Left renal cortex interstitium (tissue), 4 donors: ENCODE measurements at places on chromosomes 4 and X. TPM values are rescaled to one million over a fixed set of nuclear protein-coding genes. Genes with fewer than 3 reads are reported as not detected.

DNA sequence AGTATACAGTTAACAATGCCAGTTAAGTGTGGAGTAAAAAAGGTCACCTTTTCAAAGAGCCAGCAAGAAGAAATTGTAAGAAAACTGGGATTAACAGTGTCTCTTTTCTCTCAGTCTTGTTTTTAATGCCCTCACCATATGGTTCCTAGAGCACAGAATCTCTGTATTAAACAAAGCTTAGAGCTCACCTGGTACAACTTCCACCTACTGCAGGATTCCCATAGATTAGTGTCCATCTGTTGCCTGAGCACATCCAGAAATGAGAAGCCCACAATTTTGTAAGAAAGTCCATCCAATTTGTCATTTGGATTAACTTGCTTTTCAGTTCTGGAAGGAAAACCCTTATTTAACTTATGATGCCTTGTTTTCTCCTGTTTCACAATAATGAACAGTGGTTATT lies 1037.1 kb downstream of the STPG2 start:
- DNase-seq: no peak

DNA sequence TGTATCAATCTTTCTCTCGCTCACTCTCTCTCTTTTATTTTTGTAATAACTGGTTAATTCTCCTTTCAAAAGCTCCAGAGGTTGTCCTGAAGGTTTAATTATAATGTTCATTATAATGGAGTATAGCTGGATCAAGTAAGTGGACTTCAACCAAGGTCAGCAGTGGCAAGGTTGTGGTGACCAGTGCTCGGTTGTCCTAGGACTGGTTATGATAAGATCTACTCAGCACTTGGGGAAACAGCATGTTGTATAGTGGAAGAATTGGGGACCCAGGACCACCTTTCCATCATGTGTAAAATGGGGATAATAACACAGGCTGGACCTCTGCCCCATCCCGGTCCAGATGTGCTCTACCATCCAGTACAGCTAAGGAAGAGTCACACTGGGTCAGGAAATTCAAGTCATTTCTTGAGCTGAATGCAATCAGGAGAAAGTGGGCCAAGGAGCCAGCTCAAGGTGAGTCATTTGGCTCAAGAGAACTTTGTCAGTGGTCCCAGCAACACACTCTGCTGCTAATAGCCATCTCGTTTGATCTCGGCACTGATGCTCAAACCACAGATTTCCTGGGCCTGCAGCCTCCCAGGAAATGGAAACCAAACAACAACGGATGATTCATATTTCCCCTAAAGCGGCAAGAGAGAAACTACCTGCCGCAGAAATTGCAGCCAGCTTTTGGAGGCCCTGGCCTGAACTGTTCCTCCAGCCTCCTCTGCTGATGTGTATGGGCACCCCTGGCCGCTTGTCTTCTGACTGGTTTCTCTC lies 123.6 kb upstream of the RBPJ start:
- DNase-seq: no peak

GRCh38 chrX:49312176-49312575 lies 8.7 kb downstream of the GAGE10 start:
- no peak for DNase-seq

DNA sequence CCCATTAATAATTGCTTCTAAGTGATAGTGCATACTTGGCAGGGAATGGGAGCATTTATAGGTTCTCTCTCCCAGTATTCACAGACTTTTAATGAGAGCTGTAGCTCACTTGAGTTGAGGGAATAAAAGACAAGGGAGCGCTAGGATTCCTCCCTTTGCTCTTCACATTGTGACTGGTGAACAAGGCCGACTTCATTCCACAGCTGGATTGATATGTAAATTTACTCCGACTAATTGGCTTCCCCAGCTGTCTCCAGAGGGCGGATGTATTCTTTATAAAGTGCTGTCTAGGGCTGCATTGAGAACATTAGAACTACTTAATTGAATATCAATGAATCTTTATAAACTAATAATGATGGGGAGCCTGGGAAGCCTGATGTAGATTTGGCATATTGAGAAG lies 63.4 kb downstream of the GPR50 start:
- DNase-seq: no peak

DNA sequence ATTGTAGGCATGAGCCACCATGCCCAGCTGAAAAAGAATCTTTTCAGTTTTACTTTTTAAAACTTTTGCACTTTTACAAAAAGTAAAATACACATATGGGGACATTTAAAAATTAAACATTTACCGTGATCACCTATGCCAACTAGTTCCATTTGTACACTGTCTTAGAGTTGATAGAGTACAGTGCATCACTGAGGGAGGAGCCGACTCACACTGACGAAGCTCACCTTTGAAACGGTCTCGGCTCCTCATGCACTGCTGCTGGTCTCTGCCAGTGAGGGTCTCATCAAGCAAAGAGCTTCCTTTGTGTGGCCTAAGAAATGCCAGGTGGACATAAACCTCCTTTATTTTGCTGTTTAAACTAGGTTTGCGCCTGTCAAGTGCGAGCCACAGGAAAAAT lies 50.0 kb downstream of the GRK4 start:
- DNase-seq: no peak

- no peak for DNase-seq
Observed at GRCh38 chr4:59841698-59842097, 1358.4 kb upstream of the ADGRL3 start.

GRCh38 chr4:151325111-151325948 lies at the start of gene SH3D19:
Gene SH3D19 (minus strand): TSS chr4:151325605. CDS start chr4:151325352, 253 bp downstream.
- peak; percentile 41 for DNase-seq

DNA sequence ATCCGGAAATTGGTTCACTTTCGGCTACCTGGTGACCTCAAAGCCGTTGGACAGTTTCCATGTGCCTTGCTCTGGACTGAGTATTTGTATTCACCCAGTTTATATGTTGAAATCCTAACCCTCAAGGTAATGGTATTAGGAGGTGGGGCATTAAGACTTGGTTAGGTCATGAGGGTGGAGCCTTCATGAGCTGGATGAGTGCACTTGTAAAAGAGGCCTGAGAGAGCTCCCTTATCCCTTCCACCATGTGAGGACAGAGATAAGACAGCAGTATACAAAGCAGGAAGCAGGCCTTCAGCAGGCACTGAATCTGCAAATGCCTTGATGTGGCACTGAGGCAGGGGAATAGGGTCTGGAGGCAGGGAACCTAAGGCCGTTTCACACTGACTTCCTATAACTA lies 5.3 kb upstream of the OPHN1 start:
- DNase-seq: no peak

DNA sequence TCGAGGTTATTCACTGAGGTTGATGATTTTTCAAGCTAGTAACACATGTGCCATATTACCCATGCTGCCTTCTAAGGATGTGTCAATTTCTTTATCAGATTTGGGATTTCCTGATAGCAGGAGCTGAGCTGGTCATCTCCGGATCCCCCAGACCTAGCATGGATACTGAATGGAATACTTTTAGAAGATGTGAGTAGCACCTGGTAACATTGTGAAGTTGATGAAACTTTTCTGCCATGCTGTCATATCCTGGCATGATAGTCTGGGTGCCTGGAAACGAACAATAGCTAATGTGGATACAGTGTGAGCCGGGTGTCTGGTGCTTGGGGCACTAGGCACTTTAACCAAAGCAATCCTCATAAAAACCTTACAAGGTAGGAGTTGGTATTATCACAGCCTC lies 11.0 kb upstream of the CYTL1 start:
- DNase-seq: no peak

DNA sequence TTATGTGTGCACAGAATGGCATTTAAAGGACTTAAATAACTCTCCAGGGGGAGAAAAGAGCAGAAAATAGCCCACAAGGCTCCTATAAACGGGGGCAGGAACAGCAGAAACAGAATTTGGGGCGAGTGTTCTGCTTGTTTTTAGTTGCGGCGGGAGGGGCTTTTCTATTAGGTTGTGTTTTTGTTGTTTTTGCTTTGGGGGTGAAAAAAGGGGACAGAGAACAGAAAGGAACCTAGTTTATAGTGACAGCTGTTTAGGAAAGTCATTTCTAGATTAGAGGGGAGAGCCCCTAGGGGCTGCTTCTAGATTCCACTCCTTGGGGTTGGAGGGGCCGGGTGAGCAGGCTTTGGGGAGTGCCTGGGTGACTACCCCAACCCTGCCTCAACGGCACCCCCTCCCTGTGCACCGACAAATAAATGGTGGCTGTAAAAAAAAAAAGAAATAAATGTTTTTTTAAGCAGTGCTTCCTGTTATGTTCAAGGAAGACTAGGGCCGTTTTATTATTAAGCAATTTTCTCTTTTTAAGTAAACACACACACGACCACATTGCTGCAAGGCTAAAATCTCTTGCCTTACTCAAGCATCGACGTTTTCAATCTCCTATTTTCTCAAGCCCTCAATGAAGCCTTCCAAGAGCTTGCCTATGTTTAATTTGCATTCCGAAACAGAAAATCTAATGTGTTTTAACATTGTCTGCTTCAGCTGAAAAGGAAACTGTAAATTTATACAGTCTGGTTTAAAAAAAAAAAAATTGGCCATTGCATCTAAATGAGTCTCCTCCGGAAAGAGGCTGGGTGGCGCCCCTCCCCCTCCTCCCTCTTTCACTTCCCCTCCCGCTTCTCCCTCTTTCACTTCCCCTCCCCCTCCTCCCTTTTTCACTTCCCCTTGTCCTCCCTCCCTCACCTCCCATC lies 123.3 kb upstream of the TBL1X start:
- peak; percentile 43 for DNase-seq

GRCh38 chr4:71230271-71231128 lies 108.3 kb upstream of the SLC4A4 start:
- DNase-seq: no peak

DNA sequence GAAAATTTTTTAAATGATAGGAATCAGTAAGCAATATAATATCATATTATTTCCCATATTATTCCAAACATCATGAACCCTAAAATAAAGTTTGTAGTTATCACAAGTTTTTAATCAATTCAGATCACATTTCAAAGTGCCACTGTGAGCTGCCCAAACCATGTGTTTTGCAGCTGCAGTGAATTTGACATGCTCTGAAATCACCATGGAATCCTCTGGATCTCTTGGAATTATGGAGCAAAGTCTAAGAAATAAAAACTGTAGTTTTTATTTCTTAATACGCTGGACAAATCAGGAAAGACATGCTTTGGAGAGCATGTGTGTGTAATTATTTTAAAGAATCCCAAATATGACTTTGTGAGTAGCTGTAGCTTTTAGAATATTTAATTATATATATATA lies 262.7 kb downstream of the ANKRD50 start:
- DNase-seq: no peak

DNA sequence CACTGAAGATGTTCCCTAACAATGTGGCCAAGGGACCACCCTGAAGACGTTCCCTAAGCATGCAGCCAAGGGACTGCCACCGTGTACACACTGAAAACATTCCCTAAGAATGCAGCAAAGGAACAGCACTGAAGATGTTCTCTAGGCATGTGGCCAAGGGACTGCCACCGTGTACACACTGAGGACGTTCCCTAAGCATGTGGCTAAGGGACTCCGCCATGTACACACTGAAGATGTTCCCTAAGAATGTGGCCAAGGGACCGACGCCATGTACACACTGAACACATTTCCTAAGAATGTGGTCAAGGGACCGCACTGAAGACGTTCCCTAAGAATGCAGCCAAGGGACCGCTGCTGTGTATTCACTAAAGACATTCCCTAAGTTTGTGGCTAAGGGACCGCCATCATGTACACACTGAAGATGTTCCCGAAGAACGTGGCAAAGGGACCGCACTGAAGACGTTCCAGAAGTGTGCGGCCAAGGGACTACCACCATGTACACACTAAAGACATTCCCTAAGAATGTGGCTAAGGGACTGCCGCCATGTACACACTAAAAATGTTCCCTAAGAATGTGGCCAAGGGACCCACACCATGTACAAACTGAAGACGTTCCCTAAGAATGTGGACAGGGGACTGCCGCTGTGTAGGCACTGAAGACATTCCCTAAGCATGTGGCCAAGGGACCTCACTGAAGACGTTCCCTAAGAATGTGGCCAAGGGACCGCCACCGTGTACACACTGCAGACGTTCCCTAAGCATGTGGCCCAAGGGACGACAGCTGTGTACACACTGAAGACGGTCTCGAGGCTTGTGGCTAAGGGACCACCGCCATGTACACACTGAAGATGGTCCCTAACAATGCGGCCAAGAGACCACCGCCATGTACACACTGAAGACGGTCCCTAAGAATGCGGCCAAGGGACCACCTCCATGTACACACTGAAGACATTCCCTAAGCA lies 54.8 kb downstream of the DHRSX start:
- no peak for DNase-seq

- DNase-seq: no peak
Observed at GRCh38 chr4:176185051-176185450, 10.3 kb downstream of the SPATA4 start.

GRCh38 chrX:133674726-133675470 lies 259.6 kb upstream of the GPC4 start:
- no peak for DNase-seq

GRCh38 chr4:187961961-187962360 lies 33.6 kb upstream of the ZFP42 start:
- no peak for DNase-seq

DNA sequence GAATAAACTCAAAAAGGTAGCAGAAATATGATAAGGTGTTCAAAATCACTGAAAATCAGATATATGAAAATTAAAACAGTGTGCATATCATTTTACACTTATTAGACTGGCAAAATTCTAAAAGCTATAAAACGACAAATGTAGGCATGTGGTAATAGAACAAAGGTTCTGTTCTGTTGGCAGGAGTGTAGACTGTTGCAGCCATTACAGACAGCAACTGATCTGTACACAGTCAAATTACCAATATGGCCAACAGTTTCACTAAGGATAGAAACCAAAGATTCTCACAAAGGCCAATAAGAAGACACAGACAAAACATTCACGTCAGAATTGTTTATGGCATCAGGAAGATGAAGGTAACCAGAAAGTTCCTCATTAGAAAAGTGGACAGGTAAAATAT lies 112.8 kb upstream of the PLS3 start:
- DNase-seq: no peak

DNA sequence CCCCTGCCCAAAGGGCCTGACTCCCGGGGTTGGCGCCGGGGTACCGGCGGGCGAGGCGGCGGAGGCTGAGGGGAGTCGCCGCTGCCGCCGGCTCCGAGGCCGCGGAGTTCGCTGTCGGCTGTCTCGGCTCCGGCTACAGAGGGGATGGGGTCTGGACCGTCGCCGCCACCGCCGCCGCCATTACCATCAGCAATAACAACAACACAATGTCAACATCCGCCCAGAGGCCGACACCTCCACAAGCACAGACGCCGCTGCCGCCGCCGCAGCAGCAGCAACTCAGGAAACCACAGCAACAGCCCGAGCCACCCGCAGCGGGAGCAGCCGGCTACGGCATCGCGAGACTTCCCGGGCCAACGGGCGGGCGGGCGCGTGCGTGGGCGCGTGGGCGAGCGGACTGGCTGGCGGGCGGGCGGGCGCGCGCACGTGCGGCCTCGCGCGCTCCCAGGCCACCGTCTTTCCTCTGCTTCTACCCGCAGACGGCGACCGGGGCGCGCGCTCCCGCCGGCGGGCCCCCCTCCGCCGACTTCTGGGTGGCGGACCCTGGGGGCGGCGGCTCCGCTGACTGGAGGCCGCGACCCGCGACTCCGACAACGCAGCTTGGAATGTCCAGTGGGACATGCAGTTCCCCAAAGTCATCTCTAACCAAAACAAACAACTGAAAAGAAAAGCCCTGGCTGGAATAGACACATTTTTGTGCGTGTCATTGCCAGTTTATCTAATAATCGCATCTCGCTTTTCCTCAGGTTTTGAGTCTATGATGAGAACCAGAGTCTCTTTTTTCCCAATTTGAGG lies at the start of gene CHIC2:
Gene CHIC2 (minus strand): TSS at position 289 of the 795 bp plus-strand sequence. CDS start 305 bp downstream, outside the sequence.
- DNase-seq: peak; percentile 85

- DNase-seq: no peak
Observed at GRCh38 chrX:118603981-118604380, 108.4 kb downstream of the DOCK11 start.

The TTC29 gene
- polyA plus RNA-seq: 1.6 TPM

The NAA15 gene
- polyA plus RNA-seq: 35.3 TPM

The TGIF2LX gene
- not detected for polyA plus RNA-seq

The SPARCL1 gene
- polyA plus RNA-seq: 26.8 TPM
